Stimulated activated CD8-positive, alpha-beta memory T cell treated with anti-CD3 and anti-CD28 coated beads, Interleukin-4, amount 100 ng/mL, for 24 hours (primary cell): ENCODE measurements at places on chromosomes 1 and 21.

- no peak for DNase-seq
These were observed 141.4 kb downstream of the PSMG1 start for GRCh38 chr21:39041816-39042215.

GRCh38 chr1:34066166-34066565 lies 98.9 kb downstream of the CSMD2 start:
- DNase-seq: no peak

DNA sequence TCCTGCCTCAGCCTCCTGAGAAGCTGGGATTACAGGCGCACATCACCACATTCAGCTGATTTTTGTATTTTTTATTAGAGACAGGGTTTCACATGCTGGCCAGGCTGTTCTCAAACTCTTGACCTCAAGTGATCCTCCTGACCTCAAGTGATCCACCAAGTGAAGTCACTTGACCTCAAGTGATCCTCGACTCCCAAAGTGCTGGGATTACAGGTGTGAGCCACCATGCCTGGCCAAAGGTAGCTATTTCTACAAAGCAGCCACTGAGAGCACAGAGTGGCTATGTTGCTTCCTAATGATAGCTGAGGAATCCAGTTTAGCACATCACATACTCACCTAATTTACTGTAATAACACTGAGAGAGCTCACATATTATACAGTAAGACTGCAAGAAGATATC lies 44.8 kb upstream of the CPLANE2 start:
- no peak for DNase-seq

DNA sequence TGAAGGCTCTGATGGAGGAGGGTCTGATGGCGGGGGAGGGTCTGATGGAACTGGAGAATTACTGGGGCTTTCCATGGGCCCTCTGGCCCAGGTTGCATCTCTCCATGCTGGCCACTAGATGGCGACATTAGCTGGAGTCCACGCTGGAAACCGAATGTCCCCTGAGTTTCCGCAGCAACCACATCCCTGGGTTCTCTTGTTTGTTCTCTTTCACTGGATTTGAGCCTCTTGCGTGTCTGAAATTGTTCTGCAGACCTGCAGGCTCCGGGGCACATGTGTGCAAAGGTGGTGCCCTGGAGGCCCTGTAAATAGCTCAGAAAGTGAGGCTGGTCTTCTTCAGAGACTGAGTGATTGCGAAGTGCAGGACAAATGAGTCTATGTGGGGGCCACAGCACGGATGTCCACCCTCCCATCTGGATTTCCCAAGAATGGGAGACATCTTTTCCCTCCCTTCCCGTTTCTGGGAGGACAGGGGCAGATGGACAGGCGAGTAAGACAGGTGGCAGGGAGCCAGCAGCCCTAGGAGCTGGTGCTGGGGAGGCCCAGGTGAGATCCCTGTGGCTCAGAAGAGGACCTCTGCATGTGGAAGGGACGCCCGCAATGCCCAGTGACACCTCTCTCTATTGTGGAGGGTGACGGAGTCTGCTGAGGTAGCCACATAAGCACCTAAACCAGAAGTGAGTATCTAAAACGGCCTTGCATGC lies 73.2 kb upstream of the ABCG1 start:
- peak; percentile 35 for DNase-seq

DNA sequence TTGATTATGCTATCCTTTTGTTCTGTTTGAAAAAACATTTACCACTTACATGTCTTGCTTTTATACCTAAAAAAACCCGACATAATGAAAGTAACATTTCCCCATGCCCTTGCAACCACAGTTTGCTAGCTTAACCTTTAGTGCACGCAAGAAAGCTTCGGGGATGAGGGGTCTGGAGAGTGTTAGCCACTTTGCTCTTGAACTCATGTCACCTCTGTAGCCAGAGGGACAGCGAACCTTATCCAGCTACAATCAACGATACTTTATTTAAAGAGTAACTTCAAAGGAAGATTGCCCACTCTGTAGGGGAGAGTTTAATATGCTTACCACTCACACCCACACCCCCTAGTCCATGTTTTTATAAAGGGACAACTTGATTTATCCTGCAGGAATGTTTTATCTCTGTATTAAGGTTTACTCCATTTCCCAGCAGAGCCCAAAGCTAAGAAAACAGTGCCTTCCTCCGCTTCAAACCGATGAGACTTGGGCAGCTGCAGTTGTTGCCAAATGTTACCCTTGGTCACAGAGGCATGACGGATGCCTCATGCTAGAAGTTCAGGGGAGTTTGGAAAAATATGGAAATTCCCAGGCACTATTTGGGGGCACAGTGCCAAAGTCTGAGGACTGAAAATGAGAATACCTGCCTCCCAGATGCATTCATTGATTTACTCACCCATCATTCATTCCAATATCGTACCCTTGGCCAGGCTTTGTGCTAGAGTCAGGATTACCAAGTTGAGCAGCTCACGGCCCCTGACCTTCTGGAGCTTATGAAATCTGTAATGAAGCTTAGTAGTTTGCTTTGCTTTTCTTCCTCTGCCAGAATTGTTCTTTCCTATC lies 61.4 kb upstream of the VCAM1 start:
- DNase-seq: no peak
